A549 treated with Mapracorat at 1 μM for 4 hours (cell line): ENCODE measurements at places on chromosomes 3 and 15. TPM values are rescaled to one million over a fixed set of nuclear protein-coding genes. Genes with fewer than 3 reads are reported as not detected.

The LSM3 gene
- 19.7 to 25.7 TPM (median 21.8 TPM) in 5 replicates for total RNA-seq

The KIF9 gene
- total RNA-seq: 19.6 to 23.8 TPM (median 21.7 TPM) in 5 replicates

The EFHB gene
- 0.78 to 2.0 TPM (median 1.0 TPM) in 5 replicates for total RNA-seq

The ST8SIA2 gene
- 0.23 to 0.63 TPM (median 0.35 TPM) in 5 replicates for total RNA-seq

The ANKRD34C gene
- not detected in 5 replicates for total RNA-seq

The SKOR1 gene
- total RNA-seq: 0.04 to 0.07 TPM (median 0.05 TPM) in 3 of 5 replicates, not detected in the others

The ADAMTS7 gene
- total RNA-seq: 5.8 to 10.9 TPM (median 9.8 TPM) in 5 replicates

The REC114 gene
- not detected in 5 replicates for total RNA-seq

The CCDC80 gene
- 35.4 to 71.1 TPM (median 52.7 TPM) in 5 replicates for total RNA-seq

The RTP3 gene
- total RNA-seq: not detected in 5 replicates

The KY gene
- total RNA-seq: 0.07 to 0.14 TPM (median 0.08 TPM) in 4 of 5 replicates, not detected in the other
